ENCODE measurements at places on chromosomes 12 and 14. TPM values are rescaled to one million over a fixed set of nuclear protein-coding genes. Genes with fewer than 3 reads are reported as not detected.

The CSRP2 gene
- total RNA-seq: 2.0 TPM

DNA sequence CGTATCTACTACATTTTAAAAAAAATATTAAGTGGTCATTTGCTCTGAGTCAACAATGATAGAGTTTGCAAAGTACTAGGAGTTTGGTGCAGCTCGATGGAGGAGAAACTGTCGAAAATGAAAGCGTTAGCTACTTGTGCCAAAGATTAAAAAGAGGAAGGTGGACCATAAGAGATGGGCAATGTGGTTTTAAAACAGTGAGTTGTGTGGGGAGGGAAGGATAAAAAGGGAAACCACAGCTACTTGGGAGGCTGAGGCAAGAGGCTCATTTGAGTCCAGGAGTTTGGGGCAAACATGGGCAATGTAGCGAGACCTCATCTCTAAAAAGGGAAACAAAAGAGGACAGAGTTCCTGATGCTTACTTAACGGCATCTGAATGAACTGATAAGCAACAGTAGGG, 18.2 kb upstream of the STRAP start:
- DNase-seq: no peak

The COX8C gene
- not detected for total RNA-seq

The SUPT16H gene
- total RNA-seq: 177 TPM

DNA sequence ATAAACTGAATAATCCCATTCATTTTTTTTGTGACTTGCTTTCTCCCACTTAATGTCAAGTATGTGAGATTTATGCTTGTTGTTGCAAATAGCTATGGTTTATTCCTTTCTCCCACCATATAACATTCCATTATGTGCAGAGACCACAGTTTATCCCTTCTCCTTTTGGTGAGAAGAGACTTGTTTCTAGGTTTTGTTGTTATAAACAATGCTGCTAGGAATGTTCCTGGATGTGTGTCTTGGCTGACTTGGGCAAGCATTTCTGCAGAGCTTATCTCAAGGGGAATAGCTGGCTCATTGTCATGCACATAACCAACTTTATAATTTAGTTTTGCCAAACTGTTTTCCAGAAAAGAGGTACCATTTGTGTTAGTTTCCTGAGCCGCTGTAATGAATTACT, 47.6 kb upstream of the PPP1CC start:
- no peak for DNase-seq

DNA sequence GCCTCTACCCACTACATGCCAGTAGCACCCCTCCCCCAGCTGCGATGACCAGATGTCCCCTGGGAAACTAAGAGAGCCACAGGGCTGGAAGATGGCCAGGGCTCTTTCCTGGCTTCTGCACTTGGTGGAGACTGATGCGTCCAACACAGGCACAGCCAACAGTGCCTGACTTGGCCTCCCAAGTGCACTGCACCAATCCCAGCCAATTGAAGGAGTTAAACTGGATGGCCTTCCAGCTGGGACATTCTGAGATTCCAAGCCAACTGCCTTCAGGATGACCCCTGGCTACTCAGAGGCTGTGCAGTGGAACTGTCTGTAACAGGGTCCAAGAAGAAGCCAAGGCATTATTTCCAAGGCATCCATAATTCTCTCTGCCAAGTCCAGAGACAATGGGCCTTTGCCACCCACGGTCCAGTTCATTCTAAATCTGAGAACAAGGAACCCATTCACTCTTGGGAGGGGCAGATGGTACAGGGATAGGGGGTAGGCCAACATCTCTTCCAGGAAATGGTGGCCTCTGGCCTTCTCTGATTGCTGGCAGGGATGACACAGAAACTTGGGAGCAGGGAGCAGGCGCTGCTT, 35.2 kb downstream of the PRIMA1 start:
- no peak for DNase-seq

The SLC25A47 gene
- not detected for total RNA-seq

The MMP14 gene
- total RNA-seq: 2.0 TPM

DNA sequence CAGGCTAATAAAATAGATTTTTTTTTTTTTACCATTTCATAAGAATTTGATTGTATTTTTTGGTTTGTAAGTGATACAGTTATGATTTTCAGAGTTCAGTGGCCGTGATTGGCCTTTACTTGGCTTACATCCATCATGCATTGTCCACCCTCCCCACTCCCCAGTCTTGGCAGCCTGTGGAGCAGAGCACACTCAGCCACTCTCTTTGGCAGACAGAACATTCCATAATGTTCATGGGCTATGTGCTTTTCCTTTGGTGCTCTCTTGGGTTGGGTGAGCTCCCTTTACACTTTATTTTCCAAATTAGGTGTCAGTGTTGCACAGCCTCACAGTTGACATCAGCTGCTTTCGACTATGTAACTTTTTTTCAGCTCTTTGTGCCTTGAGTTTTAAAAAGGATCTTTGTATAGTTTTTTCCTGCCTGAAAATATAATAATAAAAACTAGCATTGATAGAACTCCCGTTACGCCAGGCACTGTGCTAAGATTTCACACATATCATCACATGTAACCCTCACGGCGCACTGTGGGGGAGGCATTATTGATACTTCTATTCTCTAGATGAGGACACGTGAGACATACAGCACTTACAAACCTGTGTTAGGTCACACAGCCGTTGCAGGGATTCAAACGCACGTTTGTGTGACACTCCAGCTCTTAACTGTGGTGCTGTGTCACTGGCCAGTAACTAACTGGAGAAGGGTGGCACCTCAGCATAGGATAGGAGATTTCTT, 21.5 kb downstream of the SUDS3 start:
- no peak for DNase-seq

DNA sequence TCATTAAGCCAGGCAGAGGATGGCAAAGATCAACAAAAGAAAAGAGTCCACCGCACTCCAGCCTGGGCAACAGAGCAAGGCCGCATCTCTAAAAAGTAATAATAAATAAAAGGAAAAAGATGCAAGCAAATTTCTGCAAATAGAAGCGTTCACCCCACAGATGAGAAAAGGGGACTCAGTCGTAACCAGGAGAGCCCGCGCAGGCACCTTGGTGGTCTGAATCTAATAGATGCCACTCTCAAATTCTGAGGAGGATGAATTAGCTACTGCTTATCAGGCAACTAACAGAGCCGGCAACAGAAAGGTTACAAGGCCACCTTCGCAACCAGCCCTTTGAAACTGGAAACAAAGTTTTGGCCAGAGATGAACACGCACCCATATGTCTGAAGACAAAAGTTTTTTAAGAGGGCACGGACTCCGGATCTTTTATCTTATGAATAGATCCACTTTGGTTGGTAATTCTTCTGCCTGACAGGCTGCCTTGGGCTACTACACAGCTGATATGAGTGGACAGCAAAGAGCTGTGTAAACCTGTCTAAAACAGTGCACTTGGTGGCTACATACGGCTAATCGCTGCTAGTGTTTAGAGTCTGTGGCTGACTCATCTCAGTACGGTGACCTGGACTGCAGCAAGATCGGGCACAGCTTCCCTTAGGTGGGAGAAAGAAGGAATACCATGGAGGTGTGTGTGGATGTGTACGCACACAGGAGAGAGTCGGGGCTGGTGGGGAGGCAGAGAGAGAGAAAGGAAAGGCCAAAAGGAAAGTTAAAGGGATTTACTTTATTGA, 32.9 kb upstream of the TTC7B start:
- DNase-seq: no peak

DNA sequence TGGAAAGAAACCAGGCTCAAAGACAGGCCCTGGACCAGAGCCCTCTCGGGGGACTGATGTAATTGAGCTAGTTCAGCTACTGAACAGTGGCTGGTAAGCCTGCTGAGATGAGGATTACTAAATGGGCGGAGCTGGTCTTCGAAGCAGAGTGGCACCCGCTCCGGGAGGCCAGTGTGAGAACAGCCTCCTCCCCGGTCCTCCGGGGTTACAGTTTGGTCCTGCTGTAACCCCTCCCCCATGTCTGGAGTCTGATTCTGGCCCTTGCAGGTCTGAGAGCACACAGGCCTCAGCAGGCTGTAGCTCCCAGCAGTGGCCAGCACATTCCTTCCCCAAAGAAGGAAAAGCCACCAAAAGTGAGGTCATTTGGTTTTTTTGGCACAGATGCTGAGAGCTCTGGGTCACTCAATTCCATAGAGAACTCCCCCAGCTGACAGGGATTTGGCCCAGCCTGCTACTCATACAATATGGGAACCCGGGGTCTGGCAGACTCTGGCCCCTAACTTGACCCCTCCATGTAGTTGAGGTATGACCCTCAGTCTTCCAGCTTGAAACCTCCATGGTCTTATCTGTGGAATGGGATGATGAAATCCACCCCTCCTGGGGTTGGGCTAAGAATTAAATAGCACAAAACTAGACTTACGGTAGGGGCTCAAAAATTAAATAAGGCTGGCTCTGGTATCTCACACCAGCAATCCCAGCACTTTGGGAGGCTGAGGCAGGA, 39.0 kb downstream of the ACTN1 start:
- no peak for DNase-seq

The GRIN2B gene
- total RNA-seq: not detected

The ASCL1 gene
- not detected for total RNA-seq

The SLC25A21 gene
- not detected for total RNA-seq

The NTN4 gene
- not detected for total RNA-seq

DNA sequence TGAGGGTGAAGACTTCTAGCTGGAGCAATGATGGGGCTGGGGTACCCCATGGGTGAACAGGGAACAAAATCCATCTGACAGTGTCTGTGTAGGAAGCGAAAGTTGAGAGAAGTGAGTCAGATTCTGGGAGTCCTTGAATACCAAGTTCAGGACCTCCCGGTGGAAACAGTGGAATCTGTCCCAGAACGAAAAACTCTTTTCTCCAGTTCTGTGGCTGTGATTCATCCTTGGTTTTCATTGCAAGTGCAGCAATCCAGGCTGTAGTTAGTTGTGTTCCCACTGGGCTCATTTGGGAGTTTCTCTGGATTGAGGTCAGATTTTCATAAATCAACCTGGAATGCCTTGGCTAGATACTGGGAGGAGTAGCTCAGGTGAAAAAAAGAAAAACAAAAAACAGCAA, 120.7 kb downstream of the C12orf75 start:
- DNase-seq: no peak

DNA sequence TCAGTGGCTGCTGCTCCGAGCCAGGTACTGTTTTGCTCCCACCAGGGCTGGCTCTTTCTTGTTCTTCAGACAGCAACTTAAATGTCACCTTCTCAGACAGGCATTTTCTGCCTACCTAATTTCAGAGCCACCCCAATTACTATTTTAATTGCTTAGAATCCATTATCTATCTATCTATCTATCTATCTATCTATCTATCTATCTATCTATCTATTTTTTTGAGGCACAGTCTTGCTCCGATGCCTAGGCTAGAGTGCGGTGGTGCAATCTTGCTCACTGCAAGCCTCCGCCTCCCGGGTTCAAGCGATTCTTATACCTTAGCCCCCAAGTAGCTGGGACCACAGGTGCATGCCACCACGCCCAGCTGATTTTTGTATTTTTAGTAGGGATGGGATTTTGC, 58.5 kb downstream of the SPPL3 start:
- DNase-seq: no peak

- DNase-seq: peak; percentile 86
Measured at GRCh38 chr12:113103756-113104450, 31.7 kb downstream of the RASAL1 start.

- no peak for DNase-seq
Measured at GRCh38 chr12:120737557-120738251, 12.1 kb downstream of the ACADS start.

- DNase-seq: no peak
Measured at GRCh38 chr12:52976574-52977071, 27.7 kb downstream of the KRT18 start.

DNA sequence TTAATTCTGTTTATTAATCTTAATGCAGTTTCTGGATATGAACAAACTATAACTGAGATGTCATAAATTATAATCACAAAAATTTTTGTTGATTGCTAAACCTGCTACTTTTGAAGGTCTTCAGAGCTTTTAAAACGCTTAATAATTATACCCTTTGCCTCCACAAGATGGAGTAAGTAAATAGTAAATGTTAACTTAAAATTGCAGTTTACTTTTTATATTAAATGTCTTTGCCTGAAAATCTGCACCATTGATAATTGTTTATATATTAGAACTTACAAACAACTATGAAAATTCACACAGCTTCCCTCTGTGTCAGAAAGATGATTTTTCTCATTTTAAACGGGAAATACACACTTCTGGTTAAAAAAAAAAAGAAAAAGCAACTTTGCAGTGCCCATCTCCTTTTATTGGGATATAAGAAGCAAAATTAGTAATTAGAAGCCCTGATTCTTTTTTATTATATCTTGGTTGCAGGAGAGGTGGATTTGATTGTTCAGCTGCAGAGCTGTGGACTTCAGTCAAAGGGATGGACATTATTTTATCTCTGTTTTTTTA, 35.6 kb downstream of the SCFD1 start:
- no peak for DNase-seq

GRCh38 chr14:53979113-53979681, 22.6 kb upstream of the BMP4 start:
- DNase-seq: no peak

DNA sequence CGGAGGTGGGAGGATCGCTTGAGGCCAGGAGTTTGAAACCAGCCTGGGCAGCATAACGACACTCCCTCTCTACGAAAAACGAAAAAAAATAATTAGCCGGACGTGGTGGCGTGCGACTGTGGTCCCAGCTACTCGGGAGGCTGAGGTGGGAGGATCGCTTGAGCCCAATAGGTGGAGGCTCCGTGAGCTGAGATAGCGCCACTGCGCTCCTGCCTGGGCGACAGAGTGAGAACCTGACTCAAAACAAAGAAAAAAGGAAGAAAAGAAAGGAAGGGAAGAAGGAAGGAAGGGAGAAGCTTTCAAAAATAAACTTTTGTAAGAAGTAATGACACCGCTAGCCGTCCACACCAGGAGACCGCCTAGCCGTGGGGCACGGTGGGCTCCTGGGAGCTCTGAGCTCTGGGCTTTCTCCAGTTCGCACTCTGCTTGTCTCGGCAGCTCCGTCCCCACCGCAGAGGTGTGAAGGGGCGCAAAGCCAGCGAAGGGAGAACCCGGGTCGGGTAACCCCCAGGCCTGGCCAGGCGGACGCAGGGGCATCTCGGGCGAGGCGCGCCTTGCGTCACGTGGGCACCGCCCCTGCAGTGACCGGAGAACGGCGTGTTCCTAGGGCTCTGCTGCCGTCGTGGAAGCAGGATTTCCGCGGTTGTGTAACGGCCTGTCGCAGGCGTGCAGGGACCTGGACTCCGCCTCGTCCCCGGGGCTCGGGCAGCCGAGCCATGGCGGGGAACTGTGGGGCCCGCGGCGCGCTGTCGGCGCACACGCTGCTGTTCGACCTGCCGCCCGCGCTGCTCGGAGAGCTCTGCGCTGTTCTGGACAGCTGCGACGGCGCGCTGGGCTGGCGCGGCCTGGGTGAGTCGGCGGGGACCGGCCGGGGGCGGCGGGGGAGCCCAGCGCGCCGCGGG, at the start of gene IRAK3:
Gene IRAK3, plus strand, starts transcription at position 631 of the 902 bp plus-strand sequence. Its CDS starts 86 bp downstream, at position 717.
- DNase-seq: peak; percentile 55

DNA sequence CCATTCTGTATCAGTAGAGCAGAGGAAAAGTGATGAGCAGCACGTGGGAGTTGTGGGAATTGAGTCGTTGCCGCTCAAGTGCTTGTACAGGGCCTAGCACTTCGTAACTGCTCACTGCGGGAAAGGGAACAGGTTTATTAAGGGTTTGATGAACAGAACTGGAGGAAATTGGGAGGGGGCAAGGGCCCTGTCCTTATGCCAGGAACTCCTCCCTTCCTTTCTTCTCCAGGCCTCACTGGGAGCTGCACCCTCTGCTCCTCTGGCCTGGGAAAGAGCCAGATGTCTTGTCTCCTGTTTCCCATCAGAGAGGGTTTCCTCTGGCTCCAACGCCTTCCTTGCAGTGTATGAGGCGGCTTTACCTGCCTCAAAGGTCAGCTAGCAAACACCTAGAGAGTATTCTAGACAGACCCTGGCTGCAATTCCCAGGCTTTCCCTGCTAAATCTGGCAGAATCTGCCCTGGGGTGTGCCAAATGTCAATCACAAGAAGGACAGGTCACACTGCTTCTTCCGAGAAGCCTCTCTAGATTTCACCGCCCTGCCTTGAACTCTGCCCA, 78.4 kb downstream of the NTF3 start:
- DNase-seq: no peak

The RNASE1 gene
- total RNA-seq: not detected
